ENCODE measurements at places on chromosomes 16 and 17.

DNA sequence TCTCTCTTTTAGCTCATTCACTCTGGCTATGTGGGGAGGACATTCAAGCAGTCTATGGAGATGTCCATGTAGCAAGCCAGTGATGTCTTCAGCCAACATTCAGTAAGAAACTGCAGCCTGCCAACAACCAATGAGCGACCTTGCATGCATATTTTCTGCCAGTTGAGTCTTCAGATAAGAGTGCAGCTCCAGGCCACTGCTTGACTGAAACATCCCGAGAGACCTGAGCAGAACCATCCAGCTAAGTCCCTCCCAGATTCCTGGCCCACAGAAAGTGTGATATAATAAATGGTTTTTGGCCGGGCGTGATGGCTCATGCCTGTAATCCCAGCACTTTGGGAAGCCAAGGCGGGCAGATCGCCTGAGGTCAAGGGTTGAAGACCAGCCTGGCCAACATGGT lies 10.5 kb upstream of the C17orf58 start:
- H3K27me3 ChIP-seq = no peaks in the 10 kb centered on the region
- no peak overlapping the region for H3K4me3 ChIP-seq
- no peak overlapping the region for H3K27ac ChIP-seq
- H3K4me1 ChIP-seq = 0 out of 2 replicates have a peak, but pooled peaks cover 3% of the 10 kb centered on the region

DNA sequence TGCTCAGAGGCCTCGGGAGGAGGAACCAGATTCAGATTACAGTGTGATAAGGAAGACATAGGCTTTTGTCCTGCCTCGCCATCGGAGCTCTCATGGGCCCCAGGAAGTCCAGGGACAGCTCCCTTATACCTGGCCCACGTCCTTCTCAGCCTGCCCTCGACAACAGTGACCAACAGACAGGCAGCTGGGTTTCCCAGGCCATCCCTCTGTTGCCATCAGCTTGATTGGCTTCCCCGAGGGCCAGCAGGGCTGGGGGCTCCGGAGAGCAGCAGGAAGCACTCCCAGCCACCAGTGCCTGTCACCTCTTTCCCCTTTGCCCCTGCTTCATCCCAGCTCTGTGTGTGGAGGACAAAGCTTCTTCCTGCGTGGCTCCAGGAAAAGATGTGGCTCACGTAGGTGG lies 17.6 kb downstream of the CD300A start:
- no peak for DNase-seq
- H3K27ac ChIP-seq = no peak overlapping the region
- H3K4me1 ChIP-seq = no peaks in the 10 kb centered on the region
- H3K36me3 ChIP-seq = no peaks in the 10 kb centered on the region
- no peak overlapping the region for H3K4me3 ChIP-seq

DNA sequence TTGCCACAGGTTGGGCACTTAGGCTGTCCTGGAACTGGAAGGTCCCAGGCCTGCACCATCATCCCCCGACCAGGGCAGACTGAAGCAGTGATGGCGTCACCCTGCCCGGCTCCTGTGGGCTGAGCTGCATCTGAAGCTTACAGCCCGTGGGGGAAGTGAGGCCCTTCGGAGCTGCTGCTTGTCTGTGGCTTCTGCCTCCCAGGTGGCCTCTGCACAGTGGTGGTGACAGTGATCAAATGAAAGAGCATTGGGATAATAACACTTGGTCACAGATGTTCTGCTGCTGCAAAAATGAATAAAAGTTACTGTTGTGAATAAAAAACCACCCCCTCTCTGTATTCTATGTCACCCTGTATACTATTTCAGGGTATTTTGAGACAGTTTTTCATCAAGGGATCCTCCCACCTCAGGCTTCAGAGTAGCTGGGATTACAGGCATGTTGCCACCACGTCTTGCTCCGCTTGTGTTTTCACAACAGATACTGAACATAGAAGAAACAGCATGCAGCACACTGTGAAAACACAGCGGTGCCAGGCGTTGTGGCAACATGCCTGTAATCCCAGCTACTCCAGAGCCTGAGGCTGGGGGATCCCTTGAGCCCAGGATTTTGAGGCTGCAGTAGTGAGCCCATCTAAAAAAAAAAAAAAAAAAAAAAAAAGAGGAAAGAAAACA lies 165.0 kb downstream of the LGALS9B start:
- H3K27ac ChIP-seq = no peak overlapping the region
- no peaks in the 10 kb centered on the region for H3K4me1 ChIP-seq
- DNase-seq = no peak
- no peak overlapping the region for H3K4me3 ChIP-seq
- no peaks in the 10 kb centered on the region for H3K27me3 ChIP-seq

- H3K27me3 ChIP-seq = no peaks in the 10 kb centered on the region
- H3K4me3 ChIP-seq = peak overlapping the region; percentile 69
- no peaks in the 10 kb centered on the region for H3K36me3 ChIP-seq
- DNase-seq = no peak
Observed at GRCh38 chr16:50741225-50741780, 583 bp upstream of the CYLD start.

GRCh38 chr16:50932348-50932935 lies 190.6 kb downstream of the CYLD start:
- H3K4me3 ChIP-seq = no peak overlapping the region
- DNase-seq = no peak
- no peaks in the 10 kb centered on the region for H3K4me1 ChIP-seq
- H3K27ac ChIP-seq = no peak overlapping the region

DNA sequence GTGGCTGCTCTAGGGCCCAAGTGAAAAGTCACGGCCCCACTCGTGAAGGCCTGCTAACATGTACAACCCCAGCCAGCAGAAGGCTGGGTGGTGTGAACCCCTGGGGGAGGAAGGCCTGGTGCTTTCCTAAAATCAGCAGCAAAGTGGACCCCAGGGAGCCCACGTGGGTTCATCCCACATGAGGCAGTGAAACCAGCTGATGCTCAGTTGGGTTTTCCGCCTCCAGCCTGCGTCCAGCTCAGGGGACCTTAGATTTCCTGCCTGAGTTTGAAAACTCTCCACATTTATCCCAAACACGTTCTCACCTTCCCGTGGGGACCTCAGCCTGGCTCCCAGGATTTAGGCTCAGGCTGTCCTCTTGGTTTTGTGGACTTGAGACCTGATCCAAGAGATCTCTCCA lies 85.8 kb downstream of the SOCS1 start:
- no peaks in the 10 kb centered on the region for H3K36me3 ChIP-seq
- H3K27ac ChIP-seq = no peak overlapping the region
- H3K27me3 ChIP-seq = no peaks in the 10 kb centered on the region
- no peak overlapping the region for H3K4me3 ChIP-seq

GRCh38 chr16:88004391-88004790 lies 53.2 kb downstream of the BANP start:
- no peak overlapping the region for H3K27ac ChIP-seq
- no peaks in the 10 kb centered on the region for H3K36me3 ChIP-seq
- no peak overlapping the region for H3K4me3 ChIP-seq
- no peaks in the 10 kb centered on the region for H3K4me1 ChIP-seq
- DNase-seq = no peak

- H3K4me3 ChIP-seq = no peak overlapping the region
- no peaks in the 10 kb centered on the region for H3K36me3 ChIP-seq
- H3K27me3 ChIP-seq = no peaks in the 10 kb centered on the region
- DNase-seq = no peak
- no peak overlapping the region for H3K27ac ChIP-seq
- no peaks in the 10 kb centered on the region for H3K4me1 ChIP-seq
Observed at GRCh38 chr16:66335704-66336329, 30.7 kb upstream of the CDH5 start.

DNA sequence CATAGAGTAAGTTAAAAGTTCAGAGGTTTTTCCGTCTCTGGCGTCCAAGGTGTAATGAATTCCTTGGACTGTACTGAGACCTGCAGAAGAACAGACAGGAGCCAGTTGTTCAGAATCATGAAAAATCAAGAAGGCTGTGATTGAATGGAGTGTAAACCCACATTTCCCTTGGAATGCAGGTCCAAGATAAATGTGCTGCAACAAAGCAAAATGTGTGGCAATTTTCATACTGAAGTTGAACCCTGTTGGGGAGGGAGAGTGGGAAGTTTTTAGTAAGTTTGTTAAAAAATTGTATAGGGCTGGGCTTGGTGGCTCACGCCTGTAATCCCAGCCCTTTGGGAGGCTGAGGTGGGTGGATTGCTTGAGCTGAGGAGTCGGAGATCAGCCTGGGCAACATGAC lies 21.4 kb downstream of the GGNBP2 start:
- no peaks in the 10 kb centered on the region for H3K27me3 ChIP-seq
- H3K27ac ChIP-seq = no peak overlapping the region
- no peak for DNase-seq
- H3K4me3 ChIP-seq = no peak overlapping the region

DNA sequence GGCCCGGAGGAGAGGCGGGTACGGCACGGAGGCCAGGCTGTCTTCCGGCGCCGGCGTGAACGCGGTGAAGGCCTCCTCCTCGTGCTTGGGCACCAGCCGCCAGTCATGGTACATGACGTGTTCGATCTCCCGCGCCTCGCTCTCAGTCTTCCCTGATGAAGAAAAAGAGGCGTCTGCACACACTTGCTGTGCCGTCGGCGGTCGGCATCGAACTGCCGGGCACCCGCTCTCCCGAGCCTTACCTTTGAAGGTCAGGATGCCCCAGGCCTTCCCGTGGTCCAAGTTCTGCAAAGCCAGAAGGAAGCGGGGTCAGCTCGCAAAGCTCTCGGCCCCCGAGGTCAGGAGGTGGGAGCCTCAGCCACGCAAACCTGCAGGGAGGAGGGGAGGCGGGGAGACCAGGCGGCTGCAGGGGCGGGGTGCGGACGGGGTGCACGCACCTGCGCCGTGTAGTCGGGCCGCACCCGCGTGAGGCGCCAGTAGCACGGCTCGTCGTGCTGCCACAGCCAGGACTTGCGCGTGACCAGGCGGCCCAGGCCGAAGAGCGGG lies at the start of gene EME2:
Gene EME2, plus strand, starts transcription at position 449 of the 546 bp plus-strand sequence. CDS start 418 bp downstream, outside the sequence.
- peaks cover 12% of the 10 kb centered on the region for H3K4me1 ChIP-seq
- H3K27ac ChIP-seq = peak within 1 kb of the TSS; percentile 65

DNA sequence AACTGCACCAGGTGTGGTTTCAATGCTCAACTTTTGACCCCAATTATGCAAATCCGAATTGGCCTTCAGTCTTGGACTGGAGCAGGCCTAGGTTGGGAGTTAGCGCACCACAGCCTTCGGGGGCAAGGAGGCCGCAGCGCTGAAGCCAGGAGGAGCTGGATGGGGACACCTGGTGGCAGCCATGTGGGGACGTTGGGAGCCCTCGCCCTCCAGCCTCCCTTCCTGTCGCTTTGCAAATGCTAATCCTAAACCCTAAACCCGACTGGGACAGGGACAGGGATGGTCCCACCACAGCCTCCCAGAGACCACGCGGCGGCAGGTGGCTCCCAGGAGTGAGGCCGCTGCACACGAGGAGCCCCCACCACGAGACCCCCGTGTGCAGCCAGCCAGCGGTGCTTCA lies 58.7 kb downstream of the KLHDC4 start:
- no peak overlapping the region for H3K4me3 ChIP-seq
- no peak overlapping the region for H3K27ac ChIP-seq
- no peaks in the 10 kb centered on the region for H3K27me3 ChIP-seq
- no peak for DNase-seq
- H3K36me3 ChIP-seq = no peaks in the 10 kb centered on the region

DNA sequence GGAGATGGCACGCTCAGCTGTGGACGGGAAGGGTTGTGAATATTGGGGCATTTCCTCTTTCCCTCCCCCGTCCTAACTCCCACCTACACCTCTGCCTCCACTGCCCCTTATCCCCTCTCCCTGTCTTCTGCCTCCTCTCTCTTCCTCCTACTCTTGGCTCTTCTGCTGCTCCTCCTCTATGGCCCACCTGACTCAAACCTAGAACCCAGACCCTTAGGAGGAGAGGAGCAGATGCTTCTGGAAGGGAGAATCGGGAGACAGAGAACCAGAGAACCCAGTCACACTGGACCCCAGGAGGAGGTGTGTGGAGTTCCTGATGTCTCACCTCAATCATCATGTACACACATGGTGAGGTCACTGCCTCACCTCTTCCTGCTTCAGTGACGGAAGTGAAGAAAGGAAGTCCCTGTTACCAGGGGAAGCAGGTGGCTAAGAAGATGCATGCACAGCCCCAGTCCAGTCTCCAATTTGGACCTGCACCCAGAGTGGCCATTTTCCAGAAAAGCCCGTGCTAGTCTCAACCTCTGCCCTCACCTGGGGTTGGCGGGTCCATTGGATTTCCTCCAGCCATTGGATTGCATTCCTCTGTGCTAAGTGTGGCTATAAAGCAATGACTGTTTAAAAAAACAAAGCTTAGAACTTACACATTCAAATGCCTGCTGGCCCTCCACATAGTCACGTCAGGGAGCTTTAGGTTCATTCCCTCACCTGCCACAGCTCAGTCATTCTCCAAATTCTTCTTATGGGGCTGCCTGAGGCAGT lies 4.0 kb downstream of the RNF222 start:
- H3K27me3 ChIP-seq = no peaks in the 10 kb centered on the region
- peak; percentile 67 for DNase-seq
- H3K4me3 ChIP-seq = no peak overlapping the region
- peak overlapping the region; percentile 49 for H3K27ac ChIP-seq
- H3K36me3 ChIP-seq = no peaks in the 10 kb centered on the region
- peaks cover 11% of the 10 kb centered on the region for H3K4me1 ChIP-seq

- no peaks in the 10 kb centered on the region for H3K4me1 ChIP-seq
- no peak overlapping the region for H3K4me3 ChIP-seq
- no peak overlapping the region for H3K27ac ChIP-seq
- H3K36me3 ChIP-seq = no peaks in the 10 kb centered on the region
- no peaks in the 10 kb centered on the region for H3K27me3 ChIP-seq
Observed at GRCh38 chr16:28495098-28495793, 803 bp downstream of the APOBR start.

DNA sequence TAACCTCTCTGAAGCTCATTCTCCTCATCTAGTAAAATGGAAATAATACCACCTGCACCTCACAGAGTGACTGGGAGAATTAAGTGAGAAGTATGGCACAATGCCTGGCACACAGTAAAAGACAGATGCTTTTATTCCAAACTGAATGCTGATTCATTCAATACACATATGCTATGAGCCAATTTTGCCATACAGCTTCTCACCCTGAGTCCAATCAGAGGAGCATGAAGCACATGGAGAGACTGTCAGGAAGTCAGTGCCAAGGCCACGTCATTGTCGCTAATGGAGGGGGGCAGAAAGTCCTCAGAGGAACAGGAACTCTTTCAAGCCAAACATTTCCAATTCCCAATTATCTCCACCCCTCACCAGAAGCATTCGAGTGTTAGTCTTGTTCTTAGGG lies 11.6 kb downstream of the MKS1 start:
- no peaks in the 10 kb centered on the region for H3K27me3 ChIP-seq
- no peaks in the 10 kb centered on the region for H3K4me1 ChIP-seq
- H3K36me3 ChIP-seq = peaks cover 7% of the 10 kb centered on the region
- DNase-seq = no peak
- no peak overlapping the region for H3K4me3 ChIP-seq
- H3K27ac ChIP-seq = no peak overlapping the region

Measured in PC-3 (cell line).